ENCODE measurements at places on chromosomes 16 and 17. TPM values are rescaled to one million over a fixed set of nuclear protein-coding genes. Genes with fewer than 3 reads are reported as not detected.

GRCh38 chr17:63986821-63987220 lies 11.3 kb upstream of the PRR29 start:
- H3K27ac ChIP-seq, result no peak overlapping the region
- H3K4me3 ChIP-seq, result no peak overlapping the region
- peaks cover 6% of the 10 kb centered on the region for H3K27me3 ChIP-seq
- no peaks in the 10 kb centered on the region for H3K36me3 ChIP-seq

DNA sequence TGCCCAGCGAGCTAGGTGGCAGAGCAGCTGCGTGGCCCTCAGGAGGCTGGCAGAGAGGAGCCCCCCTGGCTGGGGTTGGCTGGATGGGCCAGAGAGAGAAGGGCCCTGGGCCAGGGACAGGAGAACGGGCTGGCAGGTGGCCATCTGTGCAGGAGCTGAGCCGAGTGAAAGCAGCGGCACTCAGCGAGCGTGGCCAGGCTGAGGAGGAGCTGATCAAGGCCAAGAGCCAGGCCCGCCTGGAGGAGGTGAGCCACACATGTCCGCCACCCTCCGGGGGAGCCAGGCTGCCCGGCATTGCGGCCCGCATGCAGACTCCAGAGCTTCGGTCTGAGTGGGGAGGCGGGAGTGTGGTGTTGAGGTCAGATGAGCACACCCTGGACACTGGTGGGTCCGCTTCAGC lies 2.1 kb upstream of the RAC3 start:
- no peaks in the 10 kb centered on the region for H3K27me3 ChIP-seq
- no peak overlapping the region for H3K27ac ChIP-seq
- H3K4me3 ChIP-seq, result no peak overlapping the region
- H3K4me1 ChIP-seq, result no peaks in the 10 kb centered on the region
- H3K36me3 ChIP-seq, result no peaks in the 10 kb centered on the region

- peaks cover 27% of the 10 kb centered on the region for H3K4me1 ChIP-seq
- no peaks in the 10 kb centered on the region for H3K27me3 ChIP-seq
- DNase-seq, result peak; percentile 67
- H3K27ac ChIP-seq, result peak overlapping the region; percentile 95
Measured at GRCh38 chr17:81397314-81398175, 2.3 kb downstream of the BAHCC1 start.

The KRT20 gene
- not detected for polyA plus RNA-seq

The EPX gene
- not detected for polyA plus RNA-seq
